ENCODE measurements at places on chromosomes 7 and 10.

DNA sequence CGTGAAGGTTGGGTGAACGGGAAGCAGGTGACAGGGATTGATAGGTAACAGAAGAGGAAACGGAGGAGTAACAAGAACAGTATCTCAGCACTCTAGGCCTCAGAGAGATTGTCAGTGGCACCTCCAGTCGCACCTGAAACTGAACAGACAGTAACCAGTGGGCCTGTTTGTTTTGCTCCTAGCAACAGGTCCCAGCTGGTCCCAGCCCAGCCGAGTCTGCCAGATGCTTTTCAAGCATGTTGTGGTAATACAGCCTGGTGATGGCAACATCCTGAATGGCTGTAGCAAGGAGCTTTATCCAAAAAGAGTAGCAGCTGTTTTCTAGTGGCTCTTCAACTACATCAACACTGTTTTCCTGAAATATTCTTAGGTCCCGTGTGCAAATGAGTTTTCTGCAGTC is 4.7 kb downstream of the CACNB2 start:
- no peak for DNase-seq

- peak; percentile 42 for DNase-seq
Observed at GRCh38 chr7:105473163-105473562, 48.9 kb downstream of the PUS7 start.

DNA sequence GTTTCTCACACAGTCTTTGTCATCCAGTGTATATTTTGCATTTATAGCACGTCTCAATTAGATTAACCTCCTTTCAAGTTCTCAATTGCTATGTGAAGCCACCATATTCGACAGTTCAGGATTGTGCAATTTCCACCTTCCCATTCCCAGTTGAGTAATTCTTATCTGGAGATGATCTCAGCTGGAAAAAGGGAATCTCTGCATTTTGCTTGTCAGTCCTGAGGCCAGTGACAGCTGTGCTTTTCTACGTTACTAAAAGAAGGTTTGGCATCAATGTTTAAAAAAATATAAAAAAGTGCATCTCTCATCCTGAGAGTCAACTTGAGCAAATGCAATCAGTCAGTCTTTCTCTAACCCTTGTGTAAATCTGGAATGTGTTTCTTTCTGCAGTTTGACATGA is 247.7 kb downstream of the PRKG1 start:
- DNase-seq: no peak

- DNase-seq: no peak
Observed at GRCh38 chr10:75407224-75407712, 5.7 kb upstream of the ZNF503 start.

DNA sequence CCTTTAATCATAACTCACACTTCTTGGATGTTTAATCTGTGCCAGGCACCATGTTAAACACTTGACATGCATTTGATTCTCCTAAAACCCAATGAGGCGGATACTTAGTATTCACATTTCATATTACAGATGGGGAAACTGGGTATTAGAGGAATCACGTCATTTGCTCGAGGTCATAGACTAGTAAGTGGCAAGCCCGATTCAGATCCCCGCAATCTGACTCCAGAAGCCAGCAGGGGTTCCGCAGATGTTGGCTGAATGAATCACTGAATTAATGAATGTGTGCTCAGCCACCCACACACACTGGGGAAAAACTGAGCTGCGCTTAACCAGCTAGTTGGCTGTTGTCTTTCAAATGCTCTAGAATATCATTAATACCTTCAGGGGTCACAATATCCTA is 22.5 kb upstream of the ENO4 start:
- no peak for DNase-seq

- no peak for DNase-seq
Observed at GRCh38 chr10:12841826-12842225, 159.7 kb downstream of the CCDC3 start.

GRCh38 chr10:114045136-114046086 is 1.7 kb downstream of the ADRB1 start:
- no peak for DNase-seq
